ENCODE measurements at places on chromosomes 12 and 14.

DNA sequence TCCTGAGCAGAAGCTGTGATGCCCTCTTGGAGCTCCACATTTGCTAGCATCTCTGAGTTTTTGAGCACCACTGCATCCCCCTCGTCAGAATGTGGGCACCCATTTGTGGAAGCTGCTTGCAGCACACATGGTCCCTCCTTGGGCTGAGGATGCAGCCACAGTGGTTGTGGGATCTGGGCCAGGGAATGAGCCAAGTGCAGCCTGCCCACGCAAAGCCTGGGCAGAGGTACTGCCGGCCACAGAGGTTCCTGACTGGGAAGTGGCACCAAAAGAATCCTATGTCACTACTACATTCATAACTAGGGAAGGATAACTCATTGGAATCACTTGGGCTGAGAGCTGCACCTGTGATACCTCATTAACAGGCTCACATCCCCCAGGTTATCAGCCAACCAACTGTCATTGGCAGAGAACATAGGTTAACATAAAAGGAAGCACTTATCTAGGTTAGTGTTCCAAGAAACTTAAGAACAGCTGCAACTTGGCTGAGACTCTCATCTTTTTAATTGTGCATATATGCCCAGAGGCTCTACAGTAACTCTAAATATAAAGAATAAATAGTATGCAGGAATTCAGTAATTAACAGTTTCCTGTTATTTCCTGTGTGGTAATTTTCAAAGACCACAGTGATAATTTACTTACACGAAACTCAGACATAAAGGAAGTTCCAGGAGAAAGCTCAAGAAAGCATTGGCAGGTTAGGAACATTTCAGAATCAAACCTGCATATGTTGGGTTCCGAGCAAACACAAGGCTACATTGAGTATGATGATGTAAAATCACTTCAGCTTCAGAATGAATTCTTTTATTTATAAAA is 145.3 kb downstream of the BCAT1 start:
- no peak for DNase-seq

- DNase-seq, result peak; percentile 79
Measured at GRCh38 chr14:54509546-54510501, at the start of gene CGRRF1. TSS of gene CGRRF1 (plus strand) at chr14:54509906. CDS start at chr14:54509960, 54 bp downstream.

DNA sequence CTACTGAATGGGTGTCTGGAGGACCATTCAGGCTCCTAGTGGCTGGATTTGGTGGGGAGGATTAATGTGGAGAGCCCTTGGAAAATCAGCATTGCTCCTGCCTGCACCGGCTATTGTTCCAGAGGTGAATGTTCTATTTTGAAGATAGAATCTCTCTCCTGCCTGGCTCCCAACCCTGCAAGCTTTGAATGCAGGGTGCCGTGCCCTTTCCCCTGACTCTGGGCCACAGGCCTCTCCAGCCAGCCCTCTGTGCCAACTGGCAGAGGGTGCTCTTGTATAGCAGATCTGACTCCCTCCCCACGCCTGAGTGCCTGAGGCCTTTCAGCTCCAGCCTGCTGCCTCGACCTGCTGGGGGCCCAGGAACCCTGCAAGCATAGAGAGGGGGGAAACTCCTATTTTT is 106.8 kb downstream of the TMEM260 start:
- DNase-seq, result no peak

DNA sequence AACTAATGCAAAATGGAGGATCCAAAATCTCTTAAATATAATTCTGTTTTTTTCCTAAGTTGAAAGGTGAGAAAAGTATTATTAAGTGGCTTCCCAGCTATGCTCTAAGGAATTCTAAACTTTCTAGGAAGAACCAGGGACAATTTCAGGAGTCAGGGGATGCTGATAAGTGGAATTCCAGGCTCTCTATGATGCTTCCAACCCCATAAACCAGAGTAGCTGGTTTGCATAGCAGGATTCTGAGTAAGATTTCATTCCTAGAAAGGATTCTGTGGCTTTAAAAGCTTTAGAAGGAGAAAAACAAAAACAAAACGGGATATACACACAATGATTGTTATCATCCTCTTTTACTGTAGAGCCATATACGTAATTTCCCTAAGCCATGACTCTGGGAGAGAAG is 93.9 kb downstream of the SLC16A7 start:
- DNase-seq, result no peak

- DNase-seq, result no peak
Measured at GRCh38 chr12:121217063-121217462, 7.1 kb downstream of the P2RX4 start.

DNA sequence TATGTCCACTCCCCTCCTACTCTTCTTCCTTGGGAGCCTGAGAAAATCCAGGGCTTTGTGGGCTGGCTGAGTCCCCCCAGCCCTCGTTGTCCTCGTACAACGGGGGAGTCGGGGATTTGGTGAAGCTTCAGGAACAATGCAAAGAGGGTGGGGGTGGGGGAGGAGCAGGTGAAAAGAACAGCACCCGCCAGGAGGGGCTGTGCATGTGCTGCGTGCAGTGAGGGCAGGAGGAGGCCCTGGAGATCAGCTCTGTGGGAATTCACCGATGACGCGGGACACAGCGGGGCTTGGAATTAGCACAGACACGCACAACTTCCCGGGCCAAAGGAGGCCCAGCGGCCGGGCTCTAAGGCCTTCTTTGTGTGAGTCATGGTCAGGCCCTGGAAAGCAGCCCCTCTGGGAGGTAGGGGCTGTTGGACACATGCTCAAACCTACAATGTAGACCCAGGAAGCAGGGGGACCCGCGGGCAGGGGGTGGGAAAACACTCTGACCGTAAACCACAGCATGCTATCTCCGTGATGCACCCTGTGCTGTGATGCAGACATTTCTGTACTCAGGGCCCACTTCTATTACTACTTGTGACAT is 32.8 kb downstream of the RBM19 start:
- peak; percentile 13 for DNase-seq

- DNase-seq, result no peak
Measured at GRCh38 chr14:63045234-63045611, at the start of gene KCNH5. TSS of gene KCNH5 (minus strand) at chr14:63045458. CDS start at chr14:63045186, 272 bp downstream.

DNA sequence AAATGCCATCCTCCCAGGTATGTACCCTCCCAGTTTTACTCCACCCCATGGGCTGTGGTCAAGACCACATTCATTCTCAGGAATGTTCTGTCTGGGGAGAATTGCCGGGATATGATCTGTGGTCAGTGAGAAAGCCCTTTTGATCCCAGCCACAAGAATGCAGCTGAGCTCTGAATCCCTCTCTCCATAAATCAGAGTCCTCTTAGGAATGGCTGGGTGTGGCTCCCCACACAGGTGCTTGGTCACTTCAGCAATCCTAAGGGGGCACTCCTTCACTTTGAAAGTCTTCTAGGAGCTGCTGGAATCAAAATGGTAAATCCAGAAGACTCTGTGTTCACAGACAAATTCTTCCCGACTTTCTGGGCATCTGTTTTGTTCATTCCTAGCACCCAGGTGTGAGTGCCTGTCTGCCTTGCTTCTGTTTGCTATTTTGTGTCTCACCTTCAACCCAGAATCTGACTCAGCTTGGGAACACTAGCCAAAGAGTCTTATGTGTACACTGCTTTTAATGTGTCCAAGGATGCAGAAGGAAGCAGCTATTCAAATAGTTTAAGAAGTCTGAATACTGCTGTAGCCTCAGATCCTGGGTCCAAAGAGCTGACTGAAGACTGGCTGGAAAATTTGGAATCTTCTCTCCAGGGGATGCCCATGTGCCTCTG is 144.6 kb upstream of the CDKN3 start:
- DNase-seq, result no peak

DNA sequence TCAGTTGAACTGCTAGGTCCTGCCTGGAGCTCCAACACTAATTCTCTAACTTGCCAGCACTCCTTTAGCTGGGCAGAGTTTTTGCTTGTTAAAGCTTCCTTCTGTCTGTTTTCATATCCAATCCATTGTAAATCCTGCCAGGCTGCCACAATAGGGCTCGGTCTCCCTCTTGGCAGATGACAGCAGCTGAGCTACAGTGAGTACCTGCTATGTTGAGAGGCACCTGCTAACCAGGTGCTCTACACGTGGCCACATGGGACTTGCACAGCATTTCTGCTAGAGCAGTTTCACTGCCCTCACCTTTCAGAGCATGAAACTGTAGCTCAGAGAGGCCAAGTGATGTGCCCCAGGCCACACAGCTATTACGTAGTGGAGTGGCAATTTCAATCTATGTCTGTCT is 106.6 kb upstream of the NOS1 start:
- DNase-seq, result no peak

- no peak for DNase-seq
Measured at GRCh38 chr12:76784600-76785051, 20.7 kb downstream of the ZDHHC17 start.

DNA sequence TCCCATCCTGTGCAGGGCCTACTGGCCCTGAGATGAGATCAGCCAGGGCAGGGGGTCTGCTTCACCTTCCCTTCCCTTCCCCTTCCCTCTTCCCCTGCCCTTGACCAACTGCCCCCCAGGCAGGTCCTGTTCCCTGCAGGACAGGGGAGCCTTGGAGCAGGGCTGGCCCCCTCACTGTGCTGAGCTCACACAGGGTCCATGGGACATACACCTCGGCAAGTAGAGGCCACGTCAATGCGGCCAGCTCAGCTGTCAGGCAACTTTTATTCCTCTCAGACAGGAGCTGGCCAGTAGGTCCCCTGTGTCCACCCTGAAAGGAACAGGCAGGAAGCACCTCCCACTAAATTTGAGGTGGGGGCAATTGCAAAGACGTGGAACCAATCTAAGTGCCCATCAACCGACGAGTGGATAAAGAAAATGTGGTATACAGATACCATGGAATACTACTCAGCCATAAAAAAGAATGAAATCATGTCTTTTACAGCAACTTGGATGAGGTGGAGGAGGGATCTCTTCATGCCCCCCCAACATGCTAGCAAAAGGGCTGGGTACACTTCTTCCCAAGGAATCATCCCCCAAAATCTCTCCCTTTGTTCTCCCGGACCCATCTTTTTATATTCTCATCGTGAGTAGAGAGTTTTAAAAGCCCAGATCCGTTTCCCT is 148.7 kb downstream of the BCL11B start:
- DNase-seq, result no peak

DNA sequence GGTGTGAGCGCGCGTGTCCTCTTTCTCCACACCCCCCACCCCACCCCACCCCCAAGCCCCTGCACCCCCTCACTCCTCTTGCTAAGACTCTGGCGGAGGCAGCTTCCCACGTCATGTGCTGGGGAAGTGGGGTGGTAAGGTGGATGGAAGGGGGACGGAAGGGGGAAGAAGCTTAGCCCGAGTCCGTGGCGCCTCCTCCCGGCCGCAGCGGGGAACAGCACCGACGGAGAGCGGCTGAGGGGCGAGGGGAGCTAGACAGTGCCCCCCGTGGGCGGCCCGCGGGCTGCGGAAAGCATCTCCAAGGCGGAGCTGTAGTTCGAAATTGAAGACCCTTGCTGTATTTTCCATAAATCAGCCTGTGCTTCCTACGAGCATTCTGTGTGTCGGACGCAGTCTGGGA is 588 bp upstream of the GRIN2B start:
- no peak for DNase-seq

- no peak for DNase-seq
Measured at GRCh38 chr12:117155278-117156060, 34.8 kb downstream of the FBXO21 start.

GRCh38 chr12:16542586-16542985 is 63.4 kb downstream of the LMO3 start:
- DNase-seq, result no peak

DNA sequence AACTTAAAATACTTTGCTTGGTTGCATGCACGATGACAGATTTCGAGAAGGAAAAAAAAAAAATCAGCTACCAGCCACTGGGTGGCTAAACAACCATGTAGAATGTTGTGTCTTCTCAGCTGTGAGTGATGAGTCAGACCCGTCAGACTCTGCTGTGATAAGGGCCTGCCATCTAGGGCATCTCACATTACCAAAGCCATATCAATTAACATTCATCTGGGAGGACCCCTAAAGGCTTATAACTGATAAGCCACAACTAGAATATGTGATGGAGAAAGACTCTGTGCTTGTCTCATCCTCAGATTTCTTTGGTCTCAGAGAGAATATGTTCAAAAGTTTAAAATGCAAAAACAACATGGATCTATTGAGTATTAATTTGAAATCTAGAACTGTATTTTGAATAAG is 111.5 kb downstream of the PAX9 start:
- no peak for DNase-seq

DNA sequence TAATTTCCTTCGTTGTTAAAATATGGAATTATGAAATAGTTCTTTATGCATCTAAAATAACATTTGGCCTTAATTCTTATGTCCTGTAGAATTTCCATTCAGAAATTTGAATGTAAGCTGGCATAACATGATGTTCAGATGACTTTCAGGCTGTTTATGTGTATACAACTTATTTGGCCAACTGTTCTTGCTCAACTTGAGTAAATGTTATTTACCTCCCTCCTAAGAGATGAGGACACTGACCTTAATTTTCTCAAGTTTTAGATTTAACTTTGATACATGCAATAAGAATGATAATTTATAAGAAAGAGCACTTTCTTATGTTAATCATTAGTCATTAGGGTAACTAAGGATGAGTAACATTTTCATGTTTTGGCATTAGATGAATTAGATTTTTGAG is 365.4 kb downstream of the AEBP2 start:
- DNase-seq, result no peak

- DNase-seq, result no peak
Measured at GRCh38 chr12:93163260-93164036, 214.3 kb upstream of the NUDT4 start.

DNA sequence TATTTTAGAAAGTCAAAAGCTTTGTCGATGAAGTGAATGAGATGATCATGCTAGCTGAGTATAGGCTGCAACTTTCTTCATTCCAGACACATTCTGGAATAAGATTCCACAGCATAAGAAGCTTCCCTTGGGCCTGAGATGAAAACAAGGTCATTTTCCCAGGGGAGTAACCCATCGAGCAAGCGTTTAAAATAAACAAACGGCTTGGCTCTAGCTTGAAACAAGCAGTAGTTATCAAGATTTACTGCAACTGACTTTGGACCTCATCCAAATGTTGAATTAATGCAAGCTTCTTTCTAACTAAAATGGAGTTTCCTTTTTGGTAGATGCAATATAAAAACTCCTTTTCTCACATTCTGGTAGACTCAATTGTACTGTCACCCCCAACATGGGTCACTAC is 23.0 kb downstream of the KCNJ8 start:
- DNase-seq, result no peak

DNA sequence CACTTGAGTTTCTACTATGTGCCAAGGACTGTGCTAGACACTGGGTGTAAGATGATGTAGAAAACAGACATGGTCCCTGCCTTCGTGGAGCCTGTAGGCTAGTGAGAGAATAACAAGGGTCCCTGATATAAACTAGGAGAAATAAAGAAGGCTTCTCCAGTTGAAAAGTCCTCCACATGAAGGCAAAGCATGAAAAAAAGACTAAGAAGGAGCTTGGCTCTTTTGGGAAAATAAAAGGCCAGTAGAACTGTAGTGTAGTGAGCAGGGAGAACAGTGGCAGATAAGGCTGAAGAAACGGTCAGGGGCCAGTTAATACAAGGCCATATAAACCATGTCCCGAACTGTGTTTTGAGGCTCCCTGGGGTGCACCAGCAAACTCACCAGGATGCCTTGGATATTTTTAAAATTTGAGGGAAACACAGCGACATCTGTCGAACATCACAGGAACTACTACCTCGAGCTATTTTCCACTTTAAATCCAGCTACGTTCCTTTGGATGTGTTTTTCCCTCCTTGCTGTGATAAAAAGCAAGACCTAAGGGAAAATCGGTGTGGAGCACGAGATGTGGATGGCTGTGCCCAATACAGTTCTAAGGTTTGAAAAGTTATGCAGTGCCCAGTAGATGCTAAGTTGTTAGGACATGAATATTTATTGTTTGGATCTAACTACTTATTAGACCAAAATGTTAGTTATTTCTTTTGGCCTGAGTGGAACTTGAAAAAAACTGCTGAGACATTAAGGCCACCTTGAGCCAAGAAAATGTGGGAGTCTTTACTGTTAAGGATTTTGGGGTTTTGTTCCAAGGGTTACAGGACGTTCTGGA is 8.5 kb upstream of the CFL2 start:
- no peak for DNase-seq

- no peak for DNase-seq
Measured at GRCh38 chr12:93089805-93090569, 160.9 kb upstream of the EEA1 start.
